Sigmoid colon (tissue), 7 donors: ENCODE measurements at places on chromosomes 13 and 19. TPM values are rescaled to one million over a fixed set of nuclear protein-coding genes. Genes with fewer than 3 reads are reported as not detected.

DNA sequence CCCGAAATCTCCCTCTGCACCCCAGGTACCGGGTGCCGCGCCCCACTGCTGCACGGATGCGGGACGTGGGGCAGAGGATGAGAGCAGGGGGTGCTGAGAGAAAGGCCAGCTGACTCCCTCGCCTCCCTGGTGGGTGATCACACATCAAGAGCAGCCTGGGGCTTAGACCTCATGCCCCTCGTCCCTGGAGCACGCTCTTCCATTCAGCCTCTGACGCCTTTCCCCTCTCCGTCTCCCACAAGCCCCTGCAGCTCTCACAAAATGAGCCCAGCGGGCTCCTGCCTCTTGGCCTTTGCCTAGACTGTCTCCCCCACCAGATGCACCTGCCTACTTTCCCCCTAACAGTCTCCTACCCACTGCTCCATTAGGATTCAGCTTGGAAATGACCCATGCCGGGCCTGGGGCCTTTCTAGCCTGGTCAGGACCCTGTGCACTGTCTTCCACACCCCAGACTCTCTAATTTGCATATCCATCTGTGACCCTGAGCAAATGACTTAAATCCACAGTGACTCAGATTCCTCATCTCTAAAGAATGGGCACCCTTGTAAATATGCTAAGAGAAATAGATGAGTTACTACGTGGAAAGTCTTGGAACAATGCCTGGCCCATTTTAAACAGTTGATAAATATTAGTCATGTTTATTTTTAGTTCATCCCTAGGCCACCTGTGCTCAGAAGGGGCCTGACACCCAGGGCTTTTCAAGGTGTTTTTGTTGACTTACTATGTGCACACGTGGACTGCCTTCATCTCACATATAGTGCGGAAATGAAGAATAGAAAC lies 582 bp upstream of the PTPRH start:
- no peak for DNase-seq

- peak; percentile 30 for DNase-seq
Observed at GRCh38 chr19:54252845-54253244, 4.2 kb downstream of the LILRB5 start.

GRCh38 chr13:51747438-51748434 lies 56.2 kb downstream of the DHRS12 start:
- DNase-seq = no peak

TBXA2R gene
- total RNA-seq = 0.54 TPM

GRCh38 chr19:51181913-51182419 lies 39.9 kb downstream of the SIGLEC7 start:
- no peak for DNase-seq

SIX5 gene
- 20.7 TPM for total RNA-seq

- no peak for DNase-seq
Observed at GRCh38 chr19:29587518-29587986, 18.5 kb upstream of the POP4 start.

FXYD7 gene
- not detected for total RNA-seq

- no peak for DNase-seq
Observed at GRCh38 chr19:55678121-55678671, 3.2 kb downstream of the EPN1 start.

- no peak for DNase-seq
Observed at GRCh38 chr13:110341445-110342244, 34.6 kb downstream of the COL4A2 start.

DNA sequence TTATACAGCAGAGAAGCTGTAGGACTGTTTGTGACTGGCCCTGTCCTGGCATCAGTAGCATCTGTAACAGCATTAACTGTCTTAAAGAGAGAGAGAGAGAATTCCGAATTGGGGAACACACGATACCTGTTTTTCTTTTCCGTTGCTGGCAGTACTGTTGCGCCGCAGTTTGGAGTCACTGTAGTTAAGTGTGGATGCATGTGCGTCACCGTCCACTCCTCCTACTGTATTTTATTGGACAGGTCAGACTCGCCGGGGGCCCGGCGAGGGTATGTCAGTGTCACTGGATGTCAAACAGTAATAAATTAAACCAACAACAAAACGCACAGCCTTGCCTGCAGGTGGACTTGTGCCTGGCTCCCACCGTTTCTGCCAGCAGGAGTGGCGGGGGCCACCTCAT lies 27.3 kb upstream of the LDLR start:
- peak; percentile 92 for DNase-seq

ZIM2 gene
- total RNA-seq = 0.36 TPM

GRCh38 chr13:40981361-40981760 lies 37.8 kb downstream of the ELF1 start:
- no peak for DNase-seq

- no peak for DNase-seq
Observed at GRCh38 chr19:2248136-2249009, 750 bp upstream of the AMH start.

DNA sequence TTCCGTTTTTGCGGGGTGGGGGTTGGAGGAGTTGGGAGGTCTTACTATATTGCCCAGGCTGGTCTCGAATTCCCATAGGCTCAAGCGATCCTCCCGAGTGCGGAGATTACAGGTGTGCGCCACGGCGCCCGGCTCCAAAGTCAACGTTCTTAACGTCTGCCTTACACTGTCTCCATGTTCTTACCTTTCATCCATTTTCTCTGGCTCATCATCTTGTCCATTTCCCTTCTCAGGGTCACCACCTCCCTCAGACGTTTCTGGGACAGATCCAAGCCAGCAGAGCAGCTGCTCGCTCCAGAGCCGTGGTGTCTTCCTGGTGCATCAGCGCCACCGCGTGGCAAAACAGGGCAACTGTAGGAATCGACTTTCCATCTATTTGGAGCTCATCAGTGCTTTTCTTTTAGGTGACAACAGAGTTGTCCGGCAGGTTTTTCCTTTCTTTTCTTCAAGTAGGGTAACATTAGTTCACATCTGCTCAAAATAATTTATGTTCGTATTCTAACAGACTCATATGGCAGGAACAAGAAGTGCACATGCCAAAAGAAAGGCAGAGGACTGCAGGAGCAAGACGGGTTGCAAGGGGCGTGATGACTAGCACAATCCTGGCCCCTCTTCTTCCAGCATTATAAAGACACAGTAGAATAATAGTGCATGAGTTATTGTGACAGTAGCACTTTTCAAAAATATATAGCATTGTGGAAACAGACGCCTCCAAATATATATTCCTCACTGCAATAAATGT lies 103.1 kb upstream of the ABCC4 start:
- peak; percentile 91 for DNase-seq

- no peak for DNase-seq
Observed at GRCh38 chr13:28429685-28430290, 65.1 kb downstream of the FLT1 start.

ZNF549 gene
- total RNA-seq = 4.2 TPM

- DNase-seq = no peak
Observed at GRCh38 chr13:24090049-24090448, 70.5 kb upstream of the SPATA13 start.

DNA sequence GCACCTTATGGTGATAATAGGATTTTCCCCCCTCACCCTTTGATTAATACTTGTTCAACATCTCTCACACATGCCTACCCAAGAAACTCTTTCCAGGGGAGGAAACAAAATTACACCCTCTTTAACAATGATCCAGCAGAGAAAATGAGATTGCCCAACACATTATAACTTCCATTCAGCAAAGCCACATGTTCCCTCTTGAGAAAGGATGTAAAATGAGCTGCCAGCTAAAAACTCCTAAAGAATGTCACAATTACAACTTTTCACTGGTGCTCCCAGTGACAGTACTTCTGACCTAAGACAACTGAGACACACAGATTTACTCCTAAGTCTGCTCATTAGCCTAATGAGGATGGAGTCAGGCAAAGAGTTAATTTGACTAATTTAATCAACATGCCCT lies 621.4 kb downstream of the DIAPH3 start:
- DNase-seq = no peak

- DNase-seq = no peak
Observed at GRCh38 chr19:2811735-2812413, 7.8 kb upstream of the ZNF554 start.

DNA sequence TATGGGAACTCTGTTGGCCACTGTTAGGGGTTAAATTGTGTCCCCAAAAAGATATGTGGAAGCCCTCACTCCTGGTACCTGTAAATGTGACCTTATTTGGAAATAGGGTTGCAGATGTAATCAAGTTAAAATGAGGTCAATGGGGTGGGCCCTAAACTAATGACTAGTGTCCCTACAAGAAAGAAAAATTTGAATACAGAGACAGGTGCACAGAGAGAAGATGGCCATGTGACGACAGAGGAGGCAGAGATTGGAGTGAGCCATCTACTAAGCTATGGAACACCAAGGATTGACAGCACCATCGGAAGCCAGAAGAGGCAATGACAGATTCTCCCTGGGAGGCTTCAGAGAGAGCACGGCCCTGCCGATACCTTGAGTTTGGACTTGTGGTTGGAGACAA lies 16.5 kb downstream of the POU2F2 start:
- DNase-seq = no peak

DNA sequence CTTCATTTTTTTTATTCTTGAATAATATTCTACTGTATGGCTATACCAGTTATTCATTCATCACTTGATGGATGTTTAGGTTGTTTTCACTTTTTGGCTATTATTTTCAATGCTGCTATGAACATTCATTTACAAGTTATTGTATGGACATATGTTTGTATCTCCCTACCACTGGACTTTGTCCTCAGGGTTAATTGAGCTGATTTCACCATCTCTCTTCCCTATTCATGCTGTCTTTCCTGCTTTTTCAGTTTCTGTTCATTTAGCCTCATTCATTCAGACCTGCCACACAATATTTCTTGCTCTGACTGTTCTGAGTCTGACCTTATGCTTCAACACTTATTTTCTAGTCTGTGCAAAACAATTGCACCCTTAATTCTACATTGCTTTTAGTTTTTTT lies 12.3 kb upstream of the C1QTNF9B start:
- no peak for DNase-seq

KLK11 gene
- total RNA-seq = not detected

DNA sequence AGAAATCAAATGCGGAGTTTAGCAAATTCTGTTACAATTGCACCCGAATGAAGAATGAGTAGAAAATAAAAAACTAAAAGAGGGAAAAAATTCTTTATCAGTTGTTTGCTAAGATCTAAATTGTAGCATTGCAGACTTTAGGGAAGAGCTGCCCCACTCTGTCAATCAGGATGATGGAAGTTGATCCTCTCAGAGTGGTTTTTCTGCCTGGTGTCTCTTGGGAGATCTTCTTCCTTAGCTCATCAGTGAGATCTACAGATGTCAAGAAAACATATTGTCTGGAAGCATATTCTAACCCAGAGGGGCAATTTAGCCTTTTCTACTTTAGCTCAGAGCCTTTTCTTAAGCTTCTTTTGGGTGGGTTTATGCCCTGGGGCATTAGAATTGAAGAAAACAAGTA lies 223.2 kb upstream of the PCDH17 start:
- DNase-seq = no peak

DNA sequence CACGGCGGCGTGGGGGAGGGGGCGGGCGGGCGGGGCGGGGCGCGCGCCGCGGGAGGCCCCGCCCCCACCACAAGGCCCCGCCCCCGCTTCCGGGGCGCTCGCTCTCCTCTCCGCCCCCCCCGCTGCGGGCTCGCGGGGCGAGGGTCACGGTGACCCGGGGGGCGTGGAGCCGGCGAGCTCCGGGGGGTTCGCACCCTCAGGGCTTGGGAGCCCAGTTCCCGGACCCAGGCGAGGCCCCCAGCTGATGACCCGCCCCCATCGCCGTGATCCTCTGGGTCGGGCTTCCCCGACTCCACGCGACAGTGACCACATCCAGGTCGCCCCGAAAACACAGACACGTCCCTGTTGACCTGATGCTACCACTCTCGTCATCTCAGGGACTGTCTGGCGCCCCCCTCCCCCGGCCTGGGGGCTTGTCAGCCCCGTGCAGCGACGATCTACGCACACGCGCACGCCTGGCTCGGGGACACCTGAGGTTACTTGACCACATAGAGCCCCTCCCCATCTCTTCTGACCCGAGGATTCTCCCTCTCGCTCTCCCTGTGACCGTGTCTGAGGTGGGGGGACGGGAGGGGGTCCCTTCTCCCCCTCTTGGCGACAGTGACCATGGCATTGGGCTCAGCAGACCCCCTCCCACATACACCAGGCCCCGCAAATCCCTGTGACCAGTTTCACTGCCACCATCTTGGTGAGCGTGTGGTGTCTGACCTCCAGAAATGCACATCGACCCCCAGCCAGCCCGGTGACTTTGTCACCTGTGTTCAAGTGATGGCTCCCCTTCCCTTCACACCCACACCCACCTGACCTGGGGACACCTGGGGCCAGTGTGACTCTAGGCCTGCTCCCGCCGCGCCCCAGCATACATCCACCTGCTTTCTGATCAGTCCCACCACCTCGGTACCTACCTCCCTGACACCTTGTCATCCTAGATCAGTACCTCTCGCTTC lies 670 bp downstream of the MAP2K7 start:
- DNase-seq = peak; percentile 82

CCDC194 gene
- total RNA-seq = not detected

DNA sequence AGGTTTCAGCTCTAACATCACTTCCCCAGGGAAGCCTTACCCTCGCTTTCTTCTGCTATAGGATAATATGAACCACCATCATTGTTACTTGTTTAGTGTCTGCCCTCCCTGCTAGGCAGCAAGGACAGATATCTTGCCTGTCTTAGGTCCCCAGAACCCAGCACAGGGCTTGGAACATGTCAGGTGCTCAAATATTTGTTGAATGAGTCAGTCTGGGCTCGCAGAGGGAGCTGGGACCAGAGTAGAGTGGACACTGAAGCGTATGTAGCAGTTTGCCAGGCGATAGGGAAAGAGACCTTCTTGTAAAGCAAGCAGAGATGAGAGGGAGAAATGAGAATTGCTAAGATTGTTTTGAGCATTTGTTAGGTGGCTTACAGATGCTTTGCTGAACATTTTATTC lies 11.7 kb downstream of the BCKDHA start:
- DNase-seq = no peak

RGL3 gene
- total RNA-seq = 1.1 TPM

DNA sequence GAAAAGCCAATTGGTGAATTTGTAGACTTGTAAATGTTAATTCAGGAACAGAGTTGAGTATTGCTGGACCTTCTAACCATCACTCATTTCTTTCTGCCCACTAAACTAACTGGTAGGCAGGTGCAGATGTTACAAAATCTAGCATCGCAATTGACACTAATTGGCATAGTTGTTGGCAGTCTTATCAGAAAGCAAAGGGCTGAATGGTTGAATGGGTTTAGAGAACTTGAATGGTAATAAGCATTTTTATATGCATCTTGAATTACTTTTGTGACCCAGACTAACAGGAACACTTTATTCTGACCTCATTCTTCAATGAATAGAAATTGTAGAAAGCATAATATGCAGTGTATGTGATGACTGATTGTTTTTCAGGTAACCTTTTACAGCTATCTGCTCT lies 189.1 kb downstream of the GGACT start:
- DNase-seq = no peak

CEACAM21 gene
- total RNA-seq = 1.5 TPM

DNA sequence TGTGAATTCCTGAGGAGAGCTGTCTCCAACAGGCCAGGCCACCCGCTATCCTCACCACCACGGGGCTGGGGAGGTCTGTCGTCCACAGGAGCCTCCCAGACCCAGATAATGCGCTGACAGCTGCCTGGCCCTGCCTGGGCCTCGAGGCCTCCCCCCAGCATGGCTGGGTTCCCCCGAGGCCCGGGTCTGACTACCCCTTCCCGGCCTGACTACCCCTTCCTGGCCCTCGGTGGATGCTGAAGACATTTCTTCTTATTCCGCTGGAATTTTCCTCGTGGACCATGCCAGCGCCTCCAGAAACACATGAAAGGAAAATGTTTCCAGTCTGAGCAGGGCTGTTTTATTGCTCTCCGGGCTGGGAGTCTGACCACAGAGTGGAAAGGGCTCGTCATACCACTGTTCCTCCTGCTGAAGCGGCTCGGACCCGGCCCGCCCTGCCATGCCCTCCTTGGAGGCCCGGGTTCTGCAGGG lies 16.8 kb upstream of the COMP start:
- DNase-seq = no peak

GRCh38 chr13:39870197-39870747 lies 214.8 kb downstream of the COG6 start:
- no peak for DNase-seq

GDF15 gene
- total RNA-seq = 7.9 TPM
